Globus pallidus (tissue), 1 donor: ENCODE measurements at places on chromosomes 7 and 10.
A peak's percentile ranks its signal among the peaks of the same experiment; 100 is the strongest.

GRCh38 chr7:44067064-44067951, 1.9 kb upstream of the PGAM2 start:
- DNase-seq = no peak

GRCh38 chr10:99387541-99387940, 42.9 kb downstream of the GOT1 start:
- DNase-seq = no peak

- DNase-seq = peak; percentile 11
Measured at GRCh38 chr10:25651534-25651933, 282.5 kb upstream of the MYO3A start.

DNA sequence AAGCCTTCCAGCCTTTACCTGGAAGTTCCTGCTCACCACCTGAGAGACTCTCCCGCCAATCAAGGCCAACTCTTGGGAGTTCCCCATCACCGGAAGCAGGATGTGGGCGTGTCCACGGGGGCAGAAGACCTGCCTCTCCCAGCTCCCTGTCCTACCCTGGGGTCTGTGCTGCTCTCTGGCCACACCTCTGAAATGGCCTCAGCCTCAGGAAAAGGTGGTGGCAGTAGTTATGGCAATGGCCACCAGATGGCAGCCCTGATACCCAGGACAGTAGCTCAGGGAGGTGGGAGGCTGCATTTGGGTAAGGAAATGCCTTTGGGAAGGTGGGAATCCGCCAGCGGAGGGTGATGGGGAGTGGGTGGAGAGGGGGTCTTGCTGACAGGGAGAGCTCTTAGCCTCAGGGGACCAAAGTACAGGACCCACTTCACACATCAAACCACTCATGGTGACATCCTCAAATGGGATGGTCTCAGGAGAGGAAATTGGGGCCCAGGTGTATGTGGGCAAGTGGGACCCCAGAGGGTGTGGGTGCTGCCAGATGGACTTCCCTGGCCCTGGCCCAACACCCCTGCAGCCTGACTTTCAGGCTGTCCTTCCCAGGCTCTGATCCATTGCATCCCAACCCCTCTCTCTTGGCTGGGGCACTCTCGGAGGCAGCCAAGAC, 33.9 kb downstream of the KAZALD1 start:
- DNase-seq = peak; percentile 5

GRCh38 chr7:151280388-151281019, 32.0 kb upstream of the SMARCD3 start:
- no peak for DNase-seq

- no peak for DNase-seq
Measured at GRCh38 chr10:71697938-71698709, 21.5 kb downstream of the C10orf105 start.

DNA sequence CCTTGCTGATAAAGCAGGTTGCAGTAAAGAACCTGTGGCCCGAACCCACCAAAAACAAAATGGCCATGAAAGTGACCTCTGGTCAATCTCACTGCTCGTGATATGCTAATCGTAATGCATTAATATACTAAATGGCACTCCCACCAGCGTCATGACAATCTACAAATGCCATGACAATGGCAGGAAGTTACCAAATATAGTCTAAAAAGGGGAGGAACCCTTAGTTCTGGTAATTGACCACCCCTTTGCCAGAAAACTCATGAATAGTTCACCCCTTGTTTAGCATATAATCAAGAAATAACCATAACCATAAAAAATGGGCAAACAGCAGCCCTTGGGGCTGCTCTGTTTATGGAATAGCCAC, 1139.4 kb upstream of the LRRN3 start:
- no peak for DNase-seq

- no peak for DNase-seq
Measured at GRCh38 chr7:89796481-89796880, 357.8 kb upstream of the STEAP1 start.

DNA sequence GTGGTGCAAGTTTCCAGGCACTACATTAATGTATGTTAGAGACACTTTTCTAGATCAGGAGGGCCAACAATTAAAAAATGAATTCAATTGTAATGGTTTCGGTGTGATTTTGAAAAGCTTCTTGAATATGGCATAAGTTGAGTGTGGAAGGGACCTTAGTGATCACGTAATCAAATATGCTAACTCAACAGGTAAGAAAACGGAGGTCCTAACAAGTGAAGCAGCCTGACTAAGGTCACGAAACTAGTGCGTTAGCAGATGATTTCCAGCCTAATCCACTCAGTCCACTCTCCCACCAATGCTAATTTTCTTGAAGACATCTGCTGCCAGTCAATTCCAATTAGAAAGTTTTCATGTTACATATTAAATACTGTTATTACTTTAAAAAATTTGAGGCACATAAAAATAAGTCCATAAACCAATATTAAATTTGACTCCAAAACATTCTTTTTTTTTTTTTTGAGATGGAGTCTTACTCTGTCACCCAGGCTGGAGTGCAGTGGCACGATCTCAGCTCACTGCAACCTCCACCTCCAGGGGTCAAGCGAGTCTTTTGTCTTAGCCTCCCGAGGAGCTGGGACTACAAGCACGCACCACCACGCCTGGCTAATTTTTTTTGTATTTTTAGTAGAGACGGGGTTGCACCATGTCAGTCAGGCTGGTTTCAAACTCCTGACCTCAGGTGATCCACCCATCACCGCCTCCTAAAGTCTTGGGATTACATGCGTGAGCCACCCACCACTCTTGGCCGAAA, 2.3 kb upstream of the RSBN1L start:
- no peak for DNase-seq

- DNase-seq = no peak
Measured at GRCh38 chr7:96996958-96997511, 8.3 kb upstream of the DLX6 start.

DNA sequence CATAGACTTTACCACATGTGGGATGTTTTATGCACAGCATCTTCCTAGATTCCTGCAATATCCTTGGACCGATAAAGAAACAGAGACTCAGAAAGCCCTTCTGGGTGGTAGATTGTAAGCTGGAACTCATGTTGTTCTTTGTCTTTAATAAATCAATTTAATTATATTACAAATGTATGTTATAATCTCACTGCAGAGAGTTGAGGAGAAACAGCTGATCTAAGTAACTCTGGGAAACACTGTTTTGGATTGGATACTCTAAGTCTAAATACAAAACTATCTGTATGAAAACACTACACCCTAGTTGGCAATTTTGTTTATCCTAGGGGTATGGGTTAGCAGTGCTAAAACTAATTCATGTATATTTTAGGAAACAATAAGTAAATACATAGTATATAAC, 1015.2 kb downstream of the XPNPEP1 start:
- no peak for DNase-seq
